ENCODE measurements at places on chromosomes 4 and X.

- no peak for DNase-seq
Observed at GRCh38 chrX:131729295-131729694, 185.4 kb downstream of the OR13H1 start.

DNA sequence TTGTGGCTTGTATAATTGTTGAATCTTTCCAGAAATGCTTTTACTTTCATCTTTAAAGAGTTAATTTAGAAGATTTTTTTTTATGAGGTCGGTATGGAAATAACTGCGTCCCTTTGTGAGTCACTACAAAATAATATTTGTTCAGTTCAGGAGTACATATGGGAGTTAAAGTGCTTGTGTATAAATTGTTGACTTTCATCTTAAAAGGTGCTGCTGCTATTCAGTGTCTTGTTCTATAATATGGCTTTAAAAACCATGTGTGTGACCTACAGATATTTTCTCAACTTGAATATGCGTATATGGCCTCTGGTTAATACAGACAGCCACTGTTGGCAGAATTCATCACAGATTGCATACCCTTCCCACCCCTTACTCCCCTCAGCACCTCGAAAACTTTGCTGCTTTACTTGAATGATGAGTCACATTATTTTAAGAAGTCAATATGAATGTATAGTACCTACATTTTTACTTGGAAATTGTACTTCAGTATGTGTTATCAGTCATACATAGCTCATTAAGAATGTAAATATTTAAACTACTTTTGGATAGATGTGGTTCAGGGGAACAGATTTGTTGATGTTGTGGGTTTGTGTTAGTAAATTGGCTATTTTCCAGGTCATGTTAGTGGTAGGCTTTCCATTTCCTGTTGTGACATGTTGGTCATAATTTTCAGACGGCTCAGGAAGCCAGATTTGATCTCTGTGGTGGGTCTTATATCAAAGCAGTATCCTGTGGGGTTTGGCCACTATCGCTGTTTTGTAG lies 1.5 kb downstream of the CLCN3 start:
- no peak for DNase-seq

- no peak for DNase-seq
Observed at GRCh38 chr4:138311771-138312535, 69.8 kb upstream of the SLC7A11 start.

- no peak for DNase-seq
Observed at GRCh38 chr4:40992472-40993295, 221.7 kb downstream of the APBB2 start.

DNA sequence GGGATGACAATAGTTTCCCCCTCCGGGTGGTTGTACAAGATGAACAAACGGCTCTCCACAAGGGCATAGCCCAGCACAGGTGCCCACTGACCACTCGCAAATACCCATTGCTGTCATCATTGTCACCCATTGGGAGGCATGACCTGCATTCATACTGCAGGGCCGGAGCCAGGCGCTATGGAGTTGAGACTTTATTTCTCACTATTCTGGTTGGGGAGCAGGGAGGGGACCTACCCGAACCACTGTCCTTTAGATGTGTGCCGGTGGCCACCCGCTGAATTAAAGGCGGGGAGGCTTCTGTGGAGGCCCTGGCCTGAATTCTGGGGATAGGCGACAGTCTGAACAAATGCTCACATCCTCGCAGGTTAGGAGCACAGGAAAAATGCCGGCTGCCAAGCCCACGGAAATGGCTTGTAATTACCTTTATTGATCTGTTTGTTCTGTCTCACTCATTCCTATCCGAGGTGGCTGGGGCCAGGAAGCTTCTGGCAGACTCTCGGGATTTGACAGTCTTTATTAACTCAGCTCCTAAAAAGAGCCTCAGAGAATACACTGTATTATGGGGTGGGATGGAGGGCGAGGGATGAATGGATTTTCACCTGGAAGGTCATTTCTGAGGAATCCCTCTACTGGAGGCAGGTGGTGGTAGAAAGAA lies 125.1 kb upstream of the PSAPL1 start:
- DNase-seq: peak; percentile 53

DNA sequence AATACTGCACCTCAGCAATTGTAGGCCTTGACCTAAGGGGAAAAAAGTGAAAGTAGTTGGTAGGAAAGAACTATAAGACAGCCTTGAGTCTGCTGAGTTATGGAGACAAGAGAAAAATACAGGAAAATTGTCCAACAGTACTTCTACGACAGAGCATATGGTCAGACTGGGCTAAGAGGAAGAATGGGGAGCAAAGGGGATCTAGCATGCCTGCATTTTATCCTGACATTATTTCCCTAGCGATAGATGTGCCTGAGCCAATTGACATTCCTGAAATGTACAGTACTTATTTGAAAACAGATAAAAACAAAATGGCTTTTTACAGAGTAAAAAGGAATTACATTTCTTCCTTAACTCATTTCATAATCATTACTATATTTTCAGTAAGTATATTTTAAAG lies 22.2 kb downstream of the GUCY1A1 start:
- DNase-seq: no peak

DNA sequence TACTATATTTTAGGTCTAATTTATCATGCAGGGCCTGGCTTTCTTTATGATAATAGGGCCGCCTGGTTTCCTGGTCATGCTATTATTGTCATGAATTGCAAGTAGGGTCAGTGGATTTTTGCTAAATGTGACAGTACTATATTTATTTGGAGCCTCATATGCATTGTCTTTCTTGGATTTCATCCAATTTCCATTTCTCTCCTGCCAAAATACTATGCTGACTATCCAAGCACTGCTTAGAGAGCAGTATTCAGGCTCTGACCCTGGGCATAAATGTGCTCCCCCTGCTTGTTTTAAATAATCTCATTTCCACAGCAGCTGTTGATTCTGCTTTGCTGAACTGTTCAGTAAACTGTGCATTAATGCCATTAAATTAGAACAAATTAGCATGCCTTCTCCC lies 269.3 kb downstream of the GPM6A start:
- DNase-seq: no peak

DNA sequence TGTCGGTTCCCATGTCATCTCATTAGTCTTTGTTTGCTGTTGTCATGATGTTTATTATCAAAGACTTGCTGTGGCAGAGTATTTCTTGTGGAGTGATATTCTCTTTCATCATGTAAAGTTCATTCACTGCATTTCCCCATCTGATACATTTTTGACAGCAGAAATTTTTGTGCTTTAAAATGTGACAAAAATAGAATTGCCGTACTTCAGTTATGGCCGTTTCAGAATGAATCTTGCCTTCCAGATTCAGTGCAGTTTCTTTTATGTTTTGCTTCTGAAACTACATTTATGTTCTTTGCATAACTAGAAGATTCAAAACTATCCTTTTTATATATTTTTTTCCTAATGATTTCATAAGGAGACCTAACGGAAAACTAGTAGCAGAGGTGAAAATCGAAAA lies 10.0 kb downstream of the CSTF2 start:
- no peak for DNase-seq

DNA sequence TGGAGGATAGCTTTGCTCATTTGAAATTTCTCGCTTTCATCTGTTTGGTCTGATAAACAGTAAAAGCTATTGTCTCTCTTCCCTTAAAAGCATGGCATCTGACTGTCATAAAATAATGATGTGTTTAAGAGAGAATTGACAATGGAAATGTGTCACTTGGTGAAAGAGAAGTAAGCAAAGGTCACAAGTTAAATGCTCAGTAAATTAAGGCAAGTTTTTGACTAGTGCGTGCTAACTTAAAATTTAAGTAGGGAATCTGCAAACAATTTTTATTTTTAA lies 161.6 kb upstream of the ANKRD50 start:
- no peak for DNase-seq

DNA sequence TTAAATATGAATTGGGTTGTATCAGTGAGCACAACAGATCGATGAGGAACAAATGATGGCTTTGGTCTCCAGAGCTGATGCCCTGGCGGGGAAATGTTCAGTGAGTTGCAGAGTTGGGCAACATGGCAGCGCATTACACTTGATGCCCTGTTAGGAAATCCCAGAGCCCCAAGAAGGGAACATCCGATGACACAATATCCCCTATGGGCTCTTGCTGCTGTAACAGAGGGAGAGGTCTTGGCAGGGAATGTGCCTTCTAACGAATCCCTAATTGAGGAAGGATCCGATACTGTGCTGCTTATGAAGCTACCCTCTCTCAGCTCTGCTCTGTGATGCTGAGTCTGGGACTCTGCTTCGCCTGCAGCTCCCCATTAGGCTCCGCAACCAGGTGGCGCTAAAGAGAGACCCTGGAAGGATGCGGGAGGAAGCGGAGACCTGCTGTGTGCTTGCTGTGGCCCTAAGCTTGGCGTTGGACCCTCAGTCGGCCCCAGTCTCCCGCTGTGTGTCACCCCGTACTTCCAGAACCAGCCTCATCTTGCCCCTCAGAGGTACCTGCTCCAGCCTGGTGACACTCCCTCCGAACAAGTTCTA lies 38.9 kb downstream of the PDHA1 start:
- DNase-seq: peak; percentile 61

- no peak for DNase-seq
Observed at GRCh38 chr4:86994686-86995085, 59.9 kb downstream of the AFF1 start.

DNA sequence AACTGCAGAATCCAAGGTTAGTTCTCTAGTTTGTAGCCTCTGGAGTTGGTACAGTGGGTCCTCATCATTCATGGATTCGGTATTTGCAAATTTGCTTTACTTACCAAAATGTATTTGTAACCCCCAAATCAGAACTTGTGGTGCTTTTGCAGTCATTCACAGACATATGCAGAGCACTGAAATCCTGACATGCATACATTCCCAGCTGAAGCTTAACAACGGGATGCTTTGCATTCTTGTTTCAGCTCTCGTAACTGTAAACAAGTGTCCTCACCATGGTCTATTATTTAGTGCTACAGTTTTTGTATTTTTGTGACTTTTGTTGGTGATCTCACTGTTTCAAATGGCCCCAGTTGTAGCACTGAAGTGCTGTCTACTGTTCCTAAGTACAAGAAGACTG lies 16.1 kb downstream of the BEND4 start:
- DNase-seq: no peak

DNA sequence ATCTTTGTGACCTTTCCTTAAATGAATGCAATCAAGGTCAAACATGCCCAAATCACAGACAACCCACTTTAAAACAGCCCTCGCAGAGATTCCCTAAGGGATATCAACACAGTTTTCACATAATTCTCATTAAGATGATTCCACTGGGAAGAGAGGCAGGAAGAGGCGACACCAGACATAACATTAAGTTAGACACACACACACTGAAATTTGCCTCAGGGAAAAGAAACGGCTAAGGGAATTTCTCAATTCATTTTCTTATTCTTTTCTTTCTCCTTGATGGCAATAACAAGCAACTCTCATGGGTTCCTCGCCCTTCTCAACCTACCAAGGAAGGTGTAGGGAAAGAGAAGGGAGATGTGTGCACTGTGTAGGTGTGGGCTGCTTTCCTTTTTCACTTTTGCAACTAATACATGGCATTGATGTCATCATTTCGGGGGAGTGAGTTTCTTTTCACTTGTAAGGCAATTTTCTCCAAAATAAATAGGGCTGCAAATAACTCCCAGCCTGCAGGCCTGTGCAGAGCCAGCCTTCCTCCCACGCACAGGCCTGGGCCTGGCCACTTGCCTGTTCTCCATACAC lies 41.4 kb downstream of the SOD3 start:
- DNase-seq: no peak

DNA sequence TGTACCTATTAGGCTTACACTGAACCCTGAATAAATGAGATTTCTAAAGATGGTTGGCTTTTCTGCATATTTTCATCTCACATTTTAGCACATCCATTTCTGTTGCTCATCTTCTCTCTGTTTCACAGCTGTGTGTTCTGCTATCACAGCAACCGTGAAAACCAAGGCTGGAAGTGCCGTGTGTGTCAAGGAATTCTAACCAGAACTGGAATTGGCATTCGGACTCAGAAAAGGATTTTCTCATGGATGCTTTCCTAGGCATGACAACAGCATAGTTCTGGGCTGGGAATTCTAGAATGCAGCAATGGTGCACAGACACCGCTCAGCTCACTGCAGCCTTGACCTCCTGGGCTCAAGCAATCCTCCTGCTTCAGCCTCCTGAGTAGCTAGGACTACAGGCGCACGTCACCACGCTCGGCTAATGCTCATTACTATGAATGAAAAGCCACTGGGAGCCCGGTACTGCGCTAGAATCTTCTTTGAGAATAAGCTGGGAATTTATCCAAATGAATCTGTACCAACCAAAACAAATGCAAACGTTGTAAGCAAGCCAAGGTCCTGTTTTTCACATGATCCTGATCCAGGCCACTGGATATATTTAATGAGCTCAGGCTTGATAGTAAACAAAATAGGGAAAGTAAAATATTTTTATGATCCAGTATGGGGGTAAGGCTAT lies 105.2 kb downstream of the RBM47 start:
- DNase-seq: no peak

- DNase-seq: no peak
Observed at GRCh38 chrX:63330681-63331080, 20.5 kb downstream of the SPIN4 start.

GRCh38 chr4:5992171-5992827 lies 25.9 kb downstream of the C4orf50 start:
- DNase-seq: no peak

DNA sequence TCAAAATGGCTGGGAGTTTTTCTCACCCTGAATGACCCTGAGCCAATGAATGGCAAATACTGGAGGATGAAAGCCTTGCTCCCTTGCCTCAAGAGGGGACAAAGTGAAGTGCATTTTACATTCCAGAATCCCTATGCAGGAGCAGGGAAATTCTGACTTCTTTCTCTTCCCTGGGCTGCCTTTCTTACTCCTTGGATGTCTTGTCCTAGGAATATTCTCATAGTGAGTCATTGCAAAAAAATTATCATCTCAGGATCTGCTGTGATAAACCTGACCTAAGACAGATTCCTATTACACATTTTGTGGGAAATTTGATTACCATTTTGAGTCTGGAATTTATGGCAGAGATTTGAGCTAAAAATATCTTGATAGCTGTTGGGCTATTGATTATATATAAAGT lies 199.9 kb downstream of the TMA16 start:
- no peak for DNase-seq

DNA sequence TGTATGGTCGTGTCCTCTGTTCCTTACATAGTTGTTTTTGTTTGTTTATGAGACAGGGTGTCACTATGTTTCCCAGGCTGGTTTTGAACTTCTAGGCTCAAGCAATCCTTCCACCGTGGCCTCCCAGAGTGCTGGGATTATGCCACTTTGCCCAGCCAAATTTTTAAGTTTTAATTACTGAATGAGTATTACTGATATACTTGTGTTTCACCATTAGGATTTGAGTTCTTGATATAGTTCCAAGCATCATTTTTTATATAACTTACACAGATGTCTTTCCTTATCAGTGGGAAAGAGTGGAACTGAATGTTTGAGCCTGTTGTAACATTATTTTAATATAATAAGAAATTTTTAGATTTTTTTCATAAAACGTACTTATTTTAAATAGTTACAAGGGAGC lies 20.4 kb downstream of the TMEM165 start:
- DNase-seq: no peak

DNA sequence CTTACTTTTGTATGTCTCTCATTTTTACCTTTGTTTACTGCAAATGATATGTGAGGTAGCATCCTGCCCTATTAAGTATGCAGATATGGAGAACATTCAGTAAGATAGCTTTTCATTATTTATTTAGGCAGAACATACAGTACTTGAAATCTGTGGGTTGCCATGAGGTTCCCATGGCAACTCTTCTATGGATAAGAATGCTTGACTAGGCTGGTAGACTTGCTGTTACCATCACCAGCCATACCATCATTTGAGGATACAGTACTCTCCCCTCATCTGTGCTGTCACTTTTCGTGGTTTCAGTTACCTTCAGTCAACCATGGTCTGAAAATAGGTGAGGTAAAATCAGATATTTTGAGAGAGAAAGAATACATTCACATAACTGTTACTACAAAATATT lies 56.7 kb downstream of the NAF1 start:
- DNase-seq: no peak

GRCh38 chrX:16654093-16654492 lies 4.1 kb downstream of the S100G start:
- DNase-seq: no peak
